ENCODE measurements at places on chromosomes 7 and 10.

DNA sequence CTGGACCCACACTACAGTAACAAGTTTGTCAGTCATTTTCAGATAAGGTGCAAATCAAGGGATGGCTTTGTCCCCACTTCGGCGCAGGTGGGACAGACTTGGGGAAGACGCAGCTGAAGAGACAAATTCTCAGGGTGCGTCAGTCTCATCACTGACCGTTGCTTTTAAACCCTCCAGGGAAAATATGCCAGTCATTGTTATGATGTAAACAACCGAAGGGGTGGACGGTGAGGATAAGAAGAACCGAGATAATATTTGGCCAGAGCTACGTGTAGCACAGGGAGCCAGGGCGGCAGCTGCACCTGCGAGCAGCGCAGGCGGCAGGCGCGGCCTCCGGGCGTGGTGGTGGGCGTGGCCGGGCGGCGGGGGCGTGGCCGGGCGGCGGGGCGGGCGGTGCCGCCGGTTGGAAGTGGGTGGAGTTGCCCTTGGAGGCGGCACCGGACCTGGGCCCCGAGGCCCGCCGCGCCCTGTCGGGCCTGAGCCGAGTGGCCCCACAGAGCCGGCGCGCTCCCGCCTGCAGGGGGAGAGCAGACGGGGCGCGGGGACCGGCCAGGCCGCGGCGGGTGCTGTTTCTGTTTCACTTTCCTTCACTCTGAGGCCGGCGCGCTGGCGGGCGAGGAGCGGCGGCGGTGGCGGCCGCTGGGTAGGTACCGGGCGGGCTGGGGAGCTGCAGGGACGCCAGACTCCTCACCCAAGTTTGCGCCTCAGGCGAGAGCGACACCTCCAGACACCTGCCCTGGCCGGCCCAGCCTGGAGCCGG is at the start of gene PCGF5:
TSS of gene PCGF5 (plus strand) at position 470 of the 760 bp plus-strand sequence. CDS start 2,209 bp downstream, outside the sequence.
- peak; percentile 91 for DNase-seq

- no peak for DNase-seq
These were observed 55.5 kb downstream of the DLD start for GRCh38 chr7:107946451-107946850.

DNA sequence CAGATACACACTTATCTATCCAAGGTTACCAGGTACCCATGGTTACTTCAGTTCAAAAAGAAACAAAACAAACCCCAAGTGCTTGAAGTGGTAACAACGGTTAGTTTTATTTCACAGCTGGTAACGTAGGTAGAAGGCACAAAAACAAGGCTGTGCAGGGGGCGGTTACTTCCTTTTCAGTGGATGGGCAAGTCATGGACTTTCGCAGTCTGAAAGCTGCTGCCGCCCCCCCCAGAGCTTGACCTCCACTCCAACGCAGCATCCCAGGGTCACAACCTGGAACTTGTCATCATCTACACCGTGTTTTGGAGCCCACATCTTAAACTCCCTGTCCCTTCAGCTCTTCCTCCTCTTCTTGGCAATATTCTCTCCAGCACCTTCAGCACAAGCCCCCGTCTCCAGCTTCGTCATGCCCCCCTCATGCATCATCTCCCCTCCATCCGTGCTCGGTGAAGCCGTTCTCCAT is 181.2 kb upstream of the ITGB1 start:
- peak; percentile 77 for DNase-seq

DNA sequence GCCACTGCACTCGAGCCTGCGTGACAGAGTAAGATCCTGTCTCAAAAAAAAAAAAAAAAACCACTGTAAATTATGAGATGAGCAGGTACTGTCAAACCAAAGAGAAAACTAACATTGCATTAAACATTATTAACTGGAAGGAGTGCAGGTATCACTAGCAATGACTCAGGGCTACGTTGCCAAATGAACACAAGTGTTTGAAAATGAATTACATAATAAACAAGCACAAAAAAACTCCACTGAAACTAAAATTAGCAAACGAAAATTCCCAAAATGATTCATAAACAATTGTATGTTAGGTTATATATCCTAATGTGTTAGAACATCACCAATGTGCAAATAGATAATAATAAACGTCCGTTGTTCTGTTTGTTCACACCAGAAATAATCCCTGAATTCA is 42.8 kb downstream of the NSUN6 start:
- no peak for DNase-seq

GRCh38 chr10:58436071-58436470 is 50.9 kb downstream of the TFAM start:
- no peak for DNase-seq

Measured in CD8-positive, alpha-beta T cell (primary cell).